Endodermal cell (in vitro differentiated cells): ENCODE measurements at places on chromosomes 16 and 17. TPM values are rescaled to one million over a fixed set of nuclear protein-coding genes. Genes with fewer than 3 reads are reported as not detected.

CSH2 gene
- 0.54 and 0.57 TPM in 2 replicates for total RNA-seq

COQ9 gene
- total RNA-seq = 33.5 and 34.5 TPM in 2 replicates

GSE1 gene
- total RNA-seq = 106 to 124 TPM (median 108 TPM) in 3 replicates

SDK2 gene
- 5.0 and 7.0 TPM in 2 replicates for total RNA-seq

SMURF2 gene
- 32.7 and 34.1 TPM in 2 replicates for total RNA-seq

USP32 gene
- total RNA-seq = 66.6 and 74.3 TPM in 2 replicates

PLXDC1 gene
- total RNA-seq = 9.0 to 15.5 TPM (median 11.5 TPM) in 3 replicates

CLEC3A gene
- not detected in 3 replicates for total RNA-seq

ZNF597 gene
- 1.8 to 3.1 TPM (median 3.1 TPM) in 3 replicates for total RNA-seq

TNK1 gene
- total RNA-seq = 10.4 and 11.0 TPM in 2 replicates

KCNJ18 gene
- not detected in 3 replicates for total RNA-seq

BAIAP3 gene
- total RNA-seq = 39.8 and 43.5 TPM in 2 replicates

METRNL gene
- 10.3 and 12.8 TPM in 2 replicates for total RNA-seq

ACSM3 gene
- total RNA-seq = 1.2 to 1.8 TPM (median 1.6 TPM) in 3 replicates

TEDC2 gene
- total RNA-seq = 19.2 to 57.6 TPM (median 56.8 TPM) in 3 replicates
